ENCODE measurements at places on chromosomes 16 and 17.

DNA sequence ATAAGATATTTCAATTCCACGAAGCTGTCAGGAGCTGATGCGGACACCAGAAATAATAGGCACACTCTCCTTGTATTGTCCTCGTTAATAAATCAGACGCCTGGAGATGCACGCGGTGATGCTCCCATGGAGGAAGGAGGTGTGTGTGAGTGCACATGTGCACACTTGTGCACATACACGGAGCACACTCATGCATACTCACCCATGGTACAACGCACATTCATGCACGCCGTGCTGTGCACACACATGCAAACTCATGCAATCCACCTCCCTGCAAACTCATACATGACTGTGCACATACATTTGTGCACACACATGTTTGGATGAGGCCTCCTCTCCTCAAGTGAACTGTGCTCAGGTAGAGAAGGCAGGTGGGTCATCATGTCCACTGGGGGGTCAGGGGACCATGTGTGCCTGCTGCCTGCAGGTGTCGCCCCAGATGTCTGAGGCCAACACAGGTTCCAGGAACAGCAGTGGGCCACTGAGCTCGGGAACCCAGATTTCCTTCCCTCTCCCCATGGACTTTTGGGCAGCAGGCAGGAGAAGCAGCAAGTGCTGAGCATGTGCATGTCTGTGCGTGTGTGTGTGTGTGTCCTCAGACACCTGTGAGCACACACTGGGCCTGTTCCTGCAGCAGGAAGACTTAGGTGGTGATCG, 165.3 kb downstream of the SDK2 start:
- DNase-seq: no peak

DNA sequence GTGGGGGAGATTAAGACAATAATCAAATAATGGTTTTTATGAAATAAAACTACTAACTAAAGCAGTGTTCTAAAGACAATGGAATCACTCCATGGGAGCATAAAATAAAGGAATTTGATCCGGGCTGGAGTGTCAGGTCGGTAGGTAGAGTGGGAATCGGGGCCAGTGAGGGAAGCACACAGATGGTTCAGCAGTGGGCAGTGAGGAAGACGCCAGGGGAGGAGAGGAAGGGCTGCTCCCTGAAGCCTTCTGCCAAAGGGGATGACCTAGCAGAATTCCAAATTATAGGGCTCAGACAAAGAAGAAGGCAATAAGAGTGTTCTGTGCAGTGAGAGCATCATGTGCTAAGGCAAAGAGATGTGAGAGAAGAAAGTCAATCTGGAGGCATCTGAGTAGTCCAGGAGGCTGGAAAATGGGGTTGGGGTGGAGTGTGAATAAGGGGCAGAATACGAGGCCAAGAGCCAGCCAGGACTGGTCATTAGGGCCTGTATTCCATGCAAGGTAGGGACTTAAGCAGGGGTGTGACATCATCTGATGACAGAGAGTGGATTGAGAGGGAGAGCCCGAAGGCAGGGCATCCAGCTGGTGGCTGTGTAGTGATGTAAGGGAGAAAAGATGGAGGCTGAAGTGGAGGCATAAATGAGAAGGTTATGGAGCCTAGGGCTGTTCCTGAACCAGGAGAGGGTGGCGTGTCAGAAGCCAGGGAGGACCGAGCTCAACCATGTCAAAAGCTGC, 137.6 kb downstream of the COPRS start:
- no peak for DNase-seq

DNA sequence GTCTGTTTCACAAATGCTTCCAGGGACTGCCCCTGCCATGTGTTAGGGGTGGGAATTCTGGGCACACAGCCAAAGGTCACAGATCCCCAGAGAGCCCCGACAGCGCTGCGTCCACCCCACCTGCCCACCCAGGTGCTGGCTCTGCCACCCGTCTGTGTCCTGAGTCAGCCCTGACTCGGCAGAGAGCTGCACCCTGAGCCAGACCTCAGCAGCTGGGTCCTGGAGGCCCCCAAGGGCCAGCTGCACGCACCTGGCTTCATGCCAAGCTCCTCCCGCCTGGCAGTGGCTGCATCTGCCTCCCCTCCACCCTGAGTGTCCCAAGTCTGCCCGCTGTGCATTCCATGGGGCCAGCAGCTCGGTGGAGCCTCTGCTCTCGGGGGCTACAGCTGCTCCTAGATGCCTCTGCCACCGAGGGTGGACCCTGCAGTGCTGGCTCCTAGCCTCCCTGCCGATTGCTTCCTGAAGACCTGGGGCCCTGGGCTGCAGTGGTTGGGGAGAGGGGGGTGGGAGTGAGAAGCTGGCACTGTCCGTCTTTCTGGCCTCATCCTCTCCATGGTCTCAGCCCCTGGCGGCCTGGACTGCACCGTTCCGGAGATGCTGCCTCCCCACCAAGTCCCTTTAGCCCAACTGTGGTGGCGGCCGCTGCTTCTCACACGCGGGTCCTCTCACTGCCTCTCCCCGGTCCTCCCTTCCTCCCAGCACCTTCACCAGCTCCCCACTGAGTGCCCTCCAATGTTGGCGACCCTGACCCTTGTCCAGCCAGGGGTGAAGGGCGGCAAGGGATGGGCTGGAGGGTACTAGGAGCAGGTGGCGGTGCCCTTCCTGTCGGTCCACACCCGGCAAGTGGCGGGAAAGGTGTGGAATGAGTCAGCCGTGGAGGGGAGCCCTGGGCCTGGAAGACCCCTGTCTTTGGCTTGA, 3.0 kb downstream of the SECTM1 start:
- peak; percentile 88 for DNase-seq

- DNase-seq: peak; percentile 13
Measured at GRCh38 chr16:66344533-66345145, 21.9 kb upstream of the CDH5 start.

DNA sequence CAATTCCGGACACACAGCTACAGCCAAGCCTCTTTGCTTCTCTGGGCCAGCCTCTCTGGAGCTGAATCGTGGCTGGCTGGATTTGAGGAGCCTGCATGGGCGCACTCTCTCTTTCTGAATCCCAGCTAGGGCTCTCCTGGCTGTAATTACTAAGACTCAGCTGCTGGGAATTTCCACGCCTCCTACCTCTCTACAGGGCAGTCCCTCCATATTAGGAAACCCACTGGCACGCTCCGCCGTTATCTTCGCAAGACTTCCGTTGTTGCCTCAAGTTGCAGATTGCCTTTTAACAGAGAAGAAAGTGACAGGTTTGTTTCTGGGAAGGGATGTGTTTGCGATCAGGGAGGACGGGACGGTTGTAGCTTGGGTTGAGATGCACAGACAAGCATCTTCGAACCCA, 188.4 kb upstream of the NLRP1 start:
- no peak for DNase-seq
